ENCODE measurements at places on chromosomes 2 and 18.

DNA sequence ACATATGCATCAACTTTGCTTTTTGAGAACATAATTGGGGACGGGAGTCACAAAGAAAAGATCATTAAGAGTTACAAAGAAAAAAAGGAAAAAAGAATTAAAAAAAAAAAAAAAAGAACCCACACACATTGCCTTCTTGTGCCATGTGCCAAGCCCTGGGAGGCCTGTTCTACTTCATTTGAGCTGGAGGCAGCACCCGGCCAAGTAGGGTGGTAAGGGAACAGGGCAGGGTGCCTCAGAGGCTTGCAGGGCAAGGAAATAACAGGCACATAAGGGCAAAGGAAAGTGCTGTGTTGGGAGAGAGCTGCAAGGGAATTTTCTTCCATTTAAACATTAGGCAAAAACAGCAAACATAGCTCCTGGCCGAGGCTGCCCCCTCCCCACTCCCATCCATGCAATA lies 418.0 kb downstream of the TMEM182 start:
- DNase-seq, result no peak

- DNase-seq, result no peak
Measured at GRCh38 chr2:55277310-55277709, 8.3 kb upstream of the MTIF2 start.

DNA sequence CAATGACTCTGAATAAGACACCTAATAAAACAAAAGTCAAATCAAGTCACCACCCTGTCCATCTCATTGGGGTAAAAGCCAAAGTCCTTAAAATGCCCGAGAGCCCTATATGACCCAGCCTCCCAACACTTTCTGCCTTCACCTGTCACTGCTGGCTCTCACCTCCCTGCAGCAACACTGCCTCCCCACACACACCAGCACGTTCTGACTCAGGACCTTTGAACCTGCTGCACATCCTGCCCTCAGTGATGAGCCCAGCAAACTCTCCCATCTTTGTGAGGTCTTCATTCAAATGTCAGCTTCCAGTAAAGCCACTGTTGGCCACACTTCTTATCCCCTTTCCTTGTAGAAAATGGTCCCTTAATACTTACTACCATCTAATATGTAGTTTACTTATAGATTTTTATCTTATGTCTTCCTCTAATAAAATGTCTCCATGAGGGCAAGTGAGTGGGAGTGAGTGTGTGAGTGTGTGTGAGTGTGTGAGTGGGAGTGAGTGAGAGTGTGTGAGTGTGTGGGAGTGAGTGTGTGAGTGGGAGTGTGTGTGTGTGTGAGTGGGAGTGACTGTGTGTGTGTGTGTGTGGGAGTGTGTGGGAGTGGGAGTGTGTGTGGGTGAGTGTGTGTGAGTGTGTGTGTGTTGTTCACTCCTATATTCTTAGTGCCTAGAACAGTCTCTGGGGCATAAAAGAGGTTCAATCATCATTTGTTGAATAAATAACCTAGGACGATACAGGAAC lies 504.7 kb downstream of the EIPR1 start:
- DNase-seq, result no peak

DNA sequence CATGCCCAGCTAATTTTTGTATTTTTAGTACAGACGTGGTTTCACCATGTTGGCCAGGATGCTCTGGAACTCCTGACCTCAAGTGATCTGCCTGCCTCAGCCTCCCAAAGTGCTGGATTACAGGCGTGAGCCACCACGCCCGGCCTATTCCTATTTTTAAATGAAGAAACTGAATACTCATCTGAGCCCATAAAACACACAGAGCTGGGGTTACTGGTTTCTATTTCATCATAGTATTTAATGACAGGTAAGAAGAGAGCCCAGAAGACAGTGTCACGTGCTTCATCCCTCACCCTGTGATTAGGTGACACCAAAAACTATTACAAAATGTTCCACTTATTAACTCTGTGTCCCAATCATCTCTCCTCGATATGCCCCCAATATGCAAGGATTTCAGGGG lies 15.6 kb upstream of the LRATD1 start:
- no peak for DNase-seq

GRCh38 chr18:71798986-71799673 lies 745.0 kb downstream of the CBLN2 start:
- no peak for DNase-seq

DNA sequence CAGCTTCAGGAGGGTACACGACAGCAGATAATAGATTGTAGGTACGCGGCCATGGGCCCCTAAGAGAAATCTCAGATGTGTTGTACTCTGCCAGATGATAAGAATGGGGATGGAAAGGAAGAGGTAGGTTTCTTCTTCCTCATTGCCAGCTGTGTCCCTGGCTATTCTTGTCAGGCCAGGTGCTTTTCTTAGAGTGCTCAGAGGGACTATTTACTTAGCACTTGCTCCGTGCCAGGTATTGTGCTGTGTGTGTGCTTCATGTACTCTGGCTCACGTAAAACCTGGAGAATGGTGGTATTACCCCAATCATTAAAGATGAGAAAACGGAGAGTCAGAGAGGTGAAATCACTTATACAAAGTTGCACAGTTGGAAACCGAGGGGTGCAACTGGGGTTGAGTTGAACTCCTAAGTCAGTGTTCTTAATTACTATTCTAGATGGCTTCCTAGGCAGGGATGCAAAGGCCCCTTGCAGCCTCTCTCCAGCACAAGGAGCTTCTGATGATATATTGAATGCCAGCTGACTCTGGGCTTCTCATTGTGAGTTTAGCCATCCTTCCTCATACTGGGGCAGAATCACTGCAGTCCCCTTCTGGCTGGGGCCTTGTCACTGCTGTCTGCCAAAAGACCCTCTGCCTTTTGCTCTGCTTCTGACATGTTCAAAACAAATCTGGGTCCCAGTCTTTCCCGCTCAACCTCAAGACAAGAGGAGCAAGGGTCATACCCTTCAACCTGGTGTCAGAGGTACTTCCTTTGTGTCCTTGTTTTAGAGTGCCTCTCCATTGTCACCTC lies 60.7 kb downstream of the LYPD1 start:
- no peak for DNase-seq

DNA sequence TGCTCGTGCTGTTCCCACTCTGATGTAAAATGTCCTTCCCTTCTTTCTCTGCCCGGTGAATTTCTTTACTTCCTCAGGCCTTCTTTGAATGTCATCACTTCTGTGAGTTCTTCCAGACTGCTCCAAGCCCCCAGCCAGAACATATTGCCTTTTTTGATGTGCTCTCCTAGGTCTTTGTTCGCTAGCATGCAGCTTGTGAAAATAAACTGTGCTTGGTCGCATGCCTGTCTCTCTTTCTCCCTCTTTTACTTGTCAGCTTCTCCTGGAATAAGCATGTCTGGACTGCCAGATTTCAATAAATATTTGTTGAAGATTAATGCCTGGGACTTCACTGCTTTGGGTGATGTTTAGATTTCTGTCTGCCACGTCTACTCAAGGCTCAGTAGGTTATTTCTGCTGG lies 82.7 kb upstream of the ARHGAP28 start:
- no peak for DNase-seq

DNA sequence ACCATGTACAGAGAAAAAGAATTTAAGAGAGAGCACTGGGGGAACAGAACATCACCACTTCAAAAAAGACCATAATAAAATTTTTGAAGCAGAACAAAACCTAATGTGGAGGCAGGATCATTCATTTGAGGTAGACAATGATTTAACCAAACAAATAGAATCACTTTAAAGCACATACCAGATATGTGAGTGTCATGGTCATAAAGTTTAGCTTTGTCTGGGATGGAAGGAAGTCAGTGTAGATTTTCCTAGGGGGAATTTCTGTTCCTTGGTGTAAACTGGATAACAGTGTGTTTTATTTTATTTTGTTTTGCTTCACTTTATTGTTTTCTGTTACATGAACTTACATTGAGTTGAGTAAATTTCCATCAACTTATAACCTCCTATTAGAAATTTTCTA lies 120.8 kb downstream of the CRIM1 start:
- no peak for DNase-seq

GRCh38 chr18:70072678-70073077 lies 125.0 kb upstream of the CD226 start:
- DNase-seq, result no peak

- DNase-seq, result no peak
Measured at GRCh38 chr2:186575302-186575701, 14.6 kb upstream of the ITGAV start.

- no peak for DNase-seq
Measured at GRCh38 chr18:37762076-37762621, 196.6 kb upstream of the CELF4 start.

- no peak for DNase-seq
Measured at GRCh38 chr2:173681881-173682650, 283.1 kb downstream of the SP3 start.

DNA sequence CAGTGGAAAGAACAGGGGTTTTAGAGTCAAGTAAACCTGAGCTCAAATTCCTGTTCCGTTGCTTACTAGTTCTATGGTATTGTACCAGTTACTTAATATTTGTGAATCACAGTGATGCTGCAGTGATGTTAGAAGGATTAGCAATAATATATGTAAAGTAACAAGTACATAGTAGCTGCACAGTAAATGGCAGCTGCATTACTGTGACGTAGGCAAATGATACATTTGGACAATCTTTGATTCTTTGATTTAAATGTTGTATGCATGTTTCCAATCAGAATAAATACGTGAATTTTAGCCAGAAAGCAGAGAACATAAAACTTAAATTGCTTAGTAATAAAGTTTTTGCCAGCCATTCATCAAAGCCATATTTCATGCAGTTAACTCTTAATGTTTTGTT lies 243.0 kb downstream of the ERBB4 start:
- DNase-seq, result no peak

GRCh38 chr2:43318791-43319190 lies 92.4 kb upstream of the ZFP36L2 start:
- no peak for DNase-seq

- DNase-seq, result no peak
Measured at GRCh38 chr18:30088238-30089015, 954.1 kb downstream of the DSC3 start.

DNA sequence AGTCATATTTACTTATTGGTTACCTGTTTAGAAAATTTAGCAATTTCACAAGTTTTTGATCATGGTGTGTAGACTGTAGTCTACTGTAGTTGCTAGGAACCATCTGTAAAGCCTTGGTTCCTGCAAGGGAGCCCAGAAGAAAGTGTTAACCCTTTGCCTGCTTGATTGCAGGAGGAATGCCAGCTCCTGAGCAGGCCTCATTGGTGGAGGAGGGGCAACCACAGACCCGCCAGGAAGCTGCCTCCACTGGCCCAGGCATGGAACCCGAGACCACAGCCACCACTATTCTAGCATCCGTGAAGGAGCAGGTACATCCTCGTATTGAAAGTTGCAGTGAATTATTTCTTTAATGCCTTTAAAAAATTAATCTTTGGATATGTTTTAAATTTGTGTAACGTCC lies 76.3 kb downstream of the PKP4 start:
- DNase-seq, result no peak

DNA sequence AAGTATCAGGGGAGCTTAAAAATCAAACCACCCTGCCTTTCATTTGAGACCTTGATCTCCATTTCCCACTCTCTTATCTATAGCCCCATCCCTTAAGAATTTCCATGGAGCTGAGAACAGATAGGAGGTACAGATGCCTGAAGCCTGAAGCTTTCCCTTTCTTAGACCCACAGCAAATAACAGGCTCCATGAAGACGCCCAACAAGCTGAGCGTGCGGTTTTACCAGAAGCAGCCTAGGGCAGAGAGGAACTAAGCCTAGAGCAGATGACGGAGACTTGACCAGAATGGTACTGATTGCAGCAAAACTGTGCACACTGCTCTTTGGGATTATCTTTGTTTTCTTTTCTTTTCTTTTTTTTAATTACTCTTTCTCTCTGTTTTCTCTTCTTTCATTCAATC lies 1.7 kb upstream of the ERBB4 start:
- no peak for DNase-seq

- no peak for DNase-seq
Measured at GRCh38 chr2:183404392-183404791, 280.1 kb downstream of the NUP35 start.

- DNase-seq, result no peak
Measured at GRCh38 chr2:43239981-43240765, 13.8 kb upstream of the ZFP36L2 start.

GRCh38 chr18:6203791-6204190 lies 210.9 kb downstream of the L3MBTL4 start:
- no peak for DNase-seq

DNA sequence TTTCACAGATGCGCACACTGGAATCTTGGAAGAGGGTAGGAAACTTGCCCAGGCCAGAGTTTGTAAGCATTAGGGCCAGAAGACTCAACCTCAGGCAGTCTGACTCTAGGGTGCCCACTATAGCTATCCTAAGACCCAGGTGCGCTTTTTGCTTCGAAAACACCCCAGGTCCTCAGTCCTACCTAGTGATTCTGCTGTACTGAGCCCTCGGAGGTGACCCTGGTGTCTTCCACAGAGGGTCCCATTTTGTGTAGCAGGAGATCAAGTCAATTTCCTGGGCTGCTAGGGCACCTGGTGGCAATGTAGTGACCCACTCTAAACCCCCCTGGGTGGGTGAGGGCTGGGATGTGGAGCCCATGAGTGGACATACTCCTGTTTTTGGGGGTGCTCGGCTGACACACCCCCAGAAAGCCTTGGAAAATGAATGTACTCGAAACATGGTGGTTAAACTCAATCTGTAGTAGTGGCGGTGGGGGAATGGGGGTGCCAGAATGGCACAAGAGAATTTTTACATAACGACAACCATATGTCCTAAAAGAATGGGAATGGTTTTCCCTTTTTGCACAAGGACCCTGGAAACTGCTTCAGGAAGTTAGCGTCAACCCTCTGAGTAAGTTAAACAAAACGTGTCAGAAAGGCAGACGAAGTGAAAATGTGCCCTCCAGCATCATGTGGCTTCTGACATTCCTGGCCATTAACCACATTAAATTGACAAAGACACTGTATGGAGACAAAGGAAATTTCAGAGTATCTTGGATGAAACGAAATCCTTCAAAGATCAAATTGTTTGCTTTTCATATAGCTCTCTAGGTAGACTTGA lies 218.0 kb upstream of the COPS8 start:
- DNase-seq, result no peak

DNA sequence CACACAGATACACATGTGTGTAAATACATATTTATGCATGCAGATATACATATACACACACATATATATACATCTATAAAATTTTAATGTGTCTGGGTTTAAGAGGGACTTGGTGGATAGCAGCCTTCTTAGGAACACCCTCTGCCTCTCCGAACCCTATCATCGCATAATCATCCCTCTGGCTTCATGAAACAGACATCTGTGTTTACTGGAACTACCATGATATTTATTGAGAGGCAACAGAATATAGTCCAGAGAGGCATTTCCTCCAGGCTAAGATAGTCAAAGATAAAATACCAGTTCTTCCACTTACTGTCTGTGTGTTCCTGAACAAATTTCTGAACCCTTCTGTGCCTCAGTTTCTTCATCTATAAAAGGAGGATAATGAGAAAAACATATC lies 239.0 kb upstream of the FANCL start:
- DNase-seq, result no peak

GRCh38 chr2:129911363-129912065 lies 68.0 kb upstream of the RAB6C start:
- no peak for DNase-seq
